T47D (cell line): ENCODE measurements at places on chromosomes 13 and 19.

DNA sequence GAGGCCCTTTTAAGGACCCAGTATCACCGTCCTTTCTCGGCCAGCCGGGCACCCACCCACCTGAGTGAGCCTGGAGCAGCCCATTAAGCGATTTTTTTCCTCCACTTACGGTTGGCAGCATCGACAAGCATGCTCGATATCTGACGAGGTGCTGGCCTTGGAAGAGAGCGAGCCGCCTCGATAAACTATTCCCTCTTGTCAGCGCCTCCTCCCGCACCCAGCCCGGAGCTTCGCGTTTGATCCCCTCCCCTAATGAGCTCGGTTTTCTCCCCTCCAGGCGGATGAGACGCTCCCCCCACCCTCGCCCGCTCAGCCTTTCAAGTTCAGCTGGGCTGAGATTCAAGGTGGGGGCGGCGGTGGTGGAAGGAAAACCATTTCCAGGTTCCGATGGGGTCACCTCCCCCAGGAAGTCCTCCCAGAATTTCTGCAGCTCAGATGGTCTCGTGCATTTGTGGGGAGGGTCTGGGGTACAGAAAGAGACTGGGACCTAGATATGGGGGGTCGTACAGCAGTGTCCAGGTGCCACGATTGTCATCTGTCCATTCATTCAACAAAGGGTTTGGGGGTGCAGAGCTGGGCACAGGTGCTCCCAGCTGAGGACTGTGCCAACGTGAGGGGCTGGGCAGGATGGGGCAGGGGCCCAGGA lies 18.9 kb upstream of the ONECUT3 start:
- no peak for DNase-seq

- DNase-seq: no peak
These were observed 95.1 kb downstream of the C13orf42 start for GRCh38 chr13:51015973-51016372.

DNA sequence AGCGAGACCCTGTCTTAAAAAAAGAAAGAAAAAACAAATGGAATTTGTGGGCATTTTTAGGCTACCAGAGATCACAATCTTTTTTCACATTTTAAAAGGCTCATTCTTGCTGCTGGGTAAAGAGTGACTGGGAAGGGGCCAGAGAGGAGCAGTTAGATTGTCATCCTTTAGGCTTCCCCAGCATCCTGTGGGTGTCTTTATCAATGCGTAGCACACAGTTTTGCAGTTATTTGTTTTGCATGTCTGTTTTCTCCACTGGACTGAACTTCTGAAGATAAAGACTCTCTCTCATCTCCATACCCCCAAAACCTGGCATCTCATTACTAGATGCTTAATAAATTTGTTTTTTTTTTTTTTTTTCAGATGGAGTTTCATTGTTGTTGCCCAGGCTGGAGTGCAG lies 2.1 kb upstream of the UTP14C start:
- no peak for DNase-seq

DNA sequence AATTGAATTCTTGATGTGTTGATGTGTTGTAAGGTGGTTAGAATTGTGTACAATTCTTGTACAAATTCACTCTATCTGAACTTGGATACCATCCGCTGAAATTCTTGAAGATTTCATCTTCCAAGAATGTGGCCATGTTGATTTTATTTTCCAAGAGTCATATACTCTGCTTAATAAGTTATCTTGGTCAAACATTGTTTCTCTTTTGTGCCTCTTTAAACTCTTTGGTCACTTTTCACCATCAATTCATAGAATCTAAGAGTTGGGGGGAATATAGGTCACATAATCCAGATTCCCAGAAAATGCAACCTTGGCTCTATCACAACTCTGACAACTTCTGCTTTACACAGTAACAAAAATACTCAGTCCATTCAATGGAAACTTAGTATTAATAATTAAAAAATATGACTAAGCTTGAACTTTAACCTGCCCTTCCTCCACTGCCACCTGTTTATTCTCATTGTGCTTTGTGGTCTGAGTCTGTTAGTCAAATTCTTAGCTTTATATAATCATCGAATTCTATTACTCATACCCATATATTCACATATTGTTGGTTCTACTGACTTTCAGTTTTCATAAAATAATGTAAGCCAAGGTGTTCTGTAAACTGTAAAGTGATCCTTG lies 373.2 kb downstream of the LMO7 start:
- no peak for DNase-seq

DNA sequence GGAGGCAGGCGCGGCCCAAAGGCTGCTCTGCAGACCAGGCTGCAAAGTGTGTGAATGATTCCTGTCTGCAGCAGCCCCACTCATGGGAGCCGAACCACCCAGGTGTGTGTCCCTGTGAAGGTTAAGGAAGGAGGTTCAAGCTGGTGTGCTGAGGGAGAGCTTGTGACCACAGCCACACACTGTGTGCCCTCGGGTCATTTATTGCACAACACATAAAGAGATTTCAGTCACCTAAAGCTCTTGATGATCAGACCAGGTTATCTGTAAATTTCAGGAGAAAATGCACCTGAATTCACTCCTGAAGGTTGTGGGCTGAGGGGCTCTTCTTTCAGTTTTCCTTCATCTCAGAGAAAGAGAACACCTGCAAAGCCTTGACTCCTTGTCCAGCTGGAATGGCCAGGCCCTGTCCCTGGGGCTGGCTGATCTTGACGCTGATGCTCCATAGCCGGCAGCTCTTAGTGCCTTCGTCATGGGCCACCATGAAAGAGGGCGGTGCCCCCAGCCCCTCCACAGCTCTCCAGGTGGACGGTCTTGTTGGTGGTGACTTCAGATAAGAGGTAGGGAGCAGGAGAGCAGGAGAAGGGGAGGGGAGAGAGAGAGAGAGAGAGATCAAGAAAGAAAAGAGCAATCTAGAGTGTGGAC lies 110.8 kb upstream of the C1QTNF9B start:
- DNase-seq: no peak

DNA sequence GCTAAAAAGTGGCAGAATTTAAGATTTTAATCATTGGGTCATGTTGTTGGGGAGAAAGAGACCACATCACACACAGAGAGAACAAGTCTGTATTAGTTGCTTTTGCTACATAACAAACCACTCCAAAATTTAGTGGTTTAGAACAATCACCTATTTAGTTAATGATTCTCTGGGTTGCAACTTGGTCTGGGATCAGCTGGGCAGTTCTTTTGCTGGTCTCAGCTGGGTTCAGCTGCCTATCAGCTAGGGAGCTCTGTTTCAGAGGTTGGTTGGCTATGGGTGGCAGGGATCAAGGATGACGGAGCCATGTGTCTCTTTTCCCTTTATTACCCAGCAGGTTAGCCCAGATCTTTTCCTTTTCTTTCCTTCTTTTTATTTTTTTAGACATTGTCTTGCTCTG lies 8.9 kb downstream of the PINLYP start:
- no peak for DNase-seq

- DNase-seq: peak; percentile 84
These were observed 4.3 kb downstream of the BBC3 start for GRCh38 chr19:47226426-47227351.

- DNase-seq: peak; percentile 94
These were observed 4.2 kb upstream of the SPACA6 start for GRCh38 chr19:51688671-51689571.

GRCh38 chr13:25118378-25118905 lies 22.5 kb downstream of the PABPC3 start:
- no peak for DNase-seq

DNA sequence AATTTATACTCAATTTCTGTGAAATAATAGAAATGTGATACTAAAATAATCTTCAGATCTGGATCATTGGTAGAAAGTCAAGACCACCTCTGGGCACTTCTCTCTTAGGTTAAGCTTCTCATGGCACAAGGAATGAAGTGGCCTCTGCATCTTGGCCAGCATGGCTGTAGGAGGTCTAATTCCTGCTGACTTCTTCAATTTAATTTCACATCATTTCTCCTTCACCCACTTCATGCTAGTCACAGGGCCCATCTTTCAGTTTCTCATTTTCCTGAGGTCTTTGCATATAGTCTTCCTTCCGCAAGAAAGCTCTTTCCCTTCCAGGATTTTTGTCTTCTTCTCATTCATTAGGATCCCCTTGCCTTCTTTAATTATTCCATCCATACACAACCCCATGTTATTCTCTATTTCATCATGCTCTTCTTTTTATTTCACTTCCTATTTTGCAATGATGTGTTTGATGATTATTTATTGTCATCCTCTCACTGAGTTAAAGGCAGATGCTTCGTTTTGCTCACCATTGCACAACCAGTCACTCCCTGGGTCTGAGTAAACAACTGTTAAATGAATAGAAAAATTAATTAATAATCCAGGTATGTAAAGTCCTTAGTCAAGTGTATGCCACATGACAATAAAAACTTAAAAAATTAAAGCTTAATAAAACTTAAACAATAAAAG lies 397.4 kb downstream of the SPRY2 start:
- no peak for DNase-seq

GRCh38 chr13:101751488-101751887 lies 299.0 kb downstream of the ITGBL1 start:
- DNase-seq: peak; percentile 38

- no peak for DNase-seq
These were observed 322.1 kb downstream of the ZNF536 start for GRCh38 chr19:30694156-30694755.

GRCh38 chr13:60957816-60958215 lies 457.8 kb downstream of the PCDH20 start:
- no peak for DNase-seq

DNA sequence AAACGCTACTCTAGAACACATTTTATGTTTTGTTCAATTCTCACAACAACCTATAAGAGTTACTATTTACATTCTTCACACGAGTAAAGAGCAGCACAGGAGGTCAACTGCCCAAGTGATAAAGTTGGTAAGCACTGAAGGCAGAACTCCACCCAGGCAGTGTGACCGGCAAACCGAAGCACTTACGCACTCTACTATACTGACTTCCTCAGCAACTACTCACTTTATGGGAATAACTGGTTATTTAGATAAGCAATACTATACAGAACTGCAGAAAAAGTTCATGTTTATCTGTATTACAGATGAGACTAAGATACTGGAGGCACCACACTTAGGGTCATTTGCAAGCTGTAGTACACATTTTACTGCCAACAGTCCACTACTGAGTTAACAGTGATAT lies 28.8 kb downstream of the FOXO1 start:
- DNase-seq: no peak

GRCh38 chr19:8593931-8594330 lies 16.6 kb downstream of the ADAMTS10 start:
- DNase-seq: no peak

DNA sequence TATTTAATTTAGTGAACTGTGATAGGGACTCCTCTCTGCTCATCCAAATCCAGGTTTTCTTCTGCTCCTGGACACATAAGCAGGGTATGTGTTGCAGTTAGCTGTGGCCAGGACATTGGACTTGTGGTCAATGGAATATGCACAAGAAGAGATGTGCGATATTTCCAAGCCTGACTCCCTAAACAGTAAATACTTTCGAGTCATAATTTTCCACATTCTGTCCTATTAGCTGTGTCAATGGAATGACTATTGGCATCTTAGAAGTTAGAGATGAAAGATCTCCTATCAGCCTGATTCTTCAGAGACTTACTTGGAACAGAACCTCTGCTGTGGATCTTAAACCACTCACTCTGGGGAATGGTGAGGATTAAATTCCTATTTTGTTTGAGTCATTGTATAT lies 771.0 kb downstream of the EFNB2 start:
- DNase-seq: no peak
